ENCODE measurements at places on chromosomes 6 and 20. TPM values are rescaled to one million over a fixed set of nuclear protein-coding genes. Genes with fewer than 3 reads are reported as not detected.

TMEM151B gene
- 1.2 TPM for polyA plus RNA-seq

CD40 gene
- polyA plus RNA-seq = 5.9 TPM

OPRL1 gene
- 1.1 TPM for polyA plus RNA-seq

CARMIL1 gene
- polyA plus RNA-seq = 6.8 TPM

CST2 gene
- not detected for polyA plus RNA-seq

SLC17A3 gene
- polyA plus RNA-seq = 0.93 TPM

MATN4 gene
- polyA plus RNA-seq = 0.40 TPM

PSORS1C2 gene
- polyA plus RNA-seq = 0.17 TPM

SGK2 gene
- 77.4 TPM for polyA plus RNA-seq

DACT2 gene
- polyA plus RNA-seq = 18.7 TPM

SSTR4 gene
- 0.14 TPM for polyA plus RNA-seq

PAK5 gene
- 0.60 TPM for polyA plus RNA-seq

BPIFB1 gene
- polyA plus RNA-seq = 2.6 TPM

FOXQ1 gene
- 13.0 TPM for polyA plus RNA-seq

BPIFA1 gene
- not detected for polyA plus RNA-seq

TP53TG5 gene
- polyA plus RNA-seq = 1.6 TPM

MYO6 gene
- 110 TPM for polyA plus RNA-seq

MTG2 gene
- 50.0 TPM for polyA plus RNA-seq

BPIFA3 gene
- not detected for polyA plus RNA-seq

GPX5 gene
- not detected for polyA plus RNA-seq

SLC35D3 gene
- polyA plus RNA-seq = 0.07 TPM

PTCHD4 gene
- 1.7 TPM for polyA plus RNA-seq

ENPP4 gene
- polyA plus RNA-seq = 14.9 TPM

SLCO4A1 gene
- 2.9 TPM for polyA plus RNA-seq

MLN gene
- polyA plus RNA-seq = 2.4 TPM

TM9SF4 gene
- polyA plus RNA-seq = 67.9 TPM

RAB32 gene
- 31.3 TPM for polyA plus RNA-seq

ULBP2 gene
- polyA plus RNA-seq = 0.59 TPM

EBF4 gene
- polyA plus RNA-seq = 27.5 TPM

PGC gene
- polyA plus RNA-seq = not detected

ADGRF1 gene
- 50.1 TPM for polyA plus RNA-seq

SLC22A7 gene
- 0.39 TPM for polyA plus RNA-seq

RAB44 gene
- polyA plus RNA-seq = 0.09 TPM

Measured in left renal pelvis (tissue), 4 donors.